ENCODE measurements at places on chromosomes 1 and 21.

- no peak for DNase-seq
Observed at GRCh38 chr21:14918527-14918926, 146.3 kb downstream of the NRIP1 start.

- no peak for DNase-seq
Observed at GRCh38 chr1:226223157-226223785, at the start of gene MIXL1. Gene MIXL1, plus strand, starts transcription at chr1:226223664. Its CDS starts 18 bp downstream, at chr1:226223682.

GRCh38 chr1:150796374-150796773 lies 11.7 kb downstream of the CTSK start:
- no peak for DNase-seq

DNA sequence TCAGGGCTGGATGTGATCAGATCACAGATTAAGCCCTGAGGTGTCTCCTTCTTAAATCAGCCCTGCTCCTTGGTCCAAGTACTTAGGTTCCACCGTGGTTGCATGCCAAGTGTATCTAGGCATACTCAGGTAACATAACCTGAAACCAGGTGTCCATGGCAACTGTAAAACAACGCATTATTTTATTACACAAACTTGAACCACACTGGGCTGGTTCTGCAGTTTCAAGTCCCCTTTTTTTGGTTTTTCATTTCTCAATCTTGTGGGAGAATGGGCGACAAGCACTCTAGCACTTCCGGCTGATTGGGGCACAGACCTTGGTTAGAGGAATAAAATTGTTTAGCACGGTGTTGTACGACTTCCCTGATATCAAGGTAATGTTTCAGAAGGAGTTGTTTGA lies 65.2 kb downstream of the GBP6 start:
- DNase-seq = no peak

- DNase-seq = no peak
Observed at GRCh38 chr1:234262007-234262753, 111.1 kb upstream of the COA6 start.

DNA sequence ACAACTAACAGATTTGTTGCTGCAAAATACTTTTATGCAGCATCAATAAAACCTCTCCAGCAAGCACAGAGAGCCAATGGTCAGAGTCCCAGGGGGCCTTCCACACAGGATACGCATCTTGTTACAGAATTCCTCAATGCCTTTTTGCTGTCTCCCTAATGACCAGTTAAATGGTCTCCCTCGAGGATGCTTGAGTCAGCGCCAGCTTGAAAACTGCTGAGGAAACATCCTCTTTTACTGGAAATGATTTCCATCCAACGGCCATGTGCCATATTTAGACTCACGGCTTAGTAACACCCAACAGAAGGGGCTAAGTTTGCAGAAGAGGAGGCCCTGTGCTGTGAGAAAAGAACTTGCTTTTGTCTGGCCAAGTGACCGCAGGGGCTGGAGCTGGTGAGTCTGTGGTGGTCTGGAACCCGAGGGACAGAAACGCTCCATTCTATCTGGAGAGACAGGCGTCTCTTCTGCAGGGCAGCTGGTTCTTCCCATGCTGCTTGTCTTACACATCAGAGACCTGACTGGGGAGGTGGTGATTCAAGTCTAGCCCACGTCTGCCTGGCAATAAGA lies 496.4 kb downstream of the SETD4 start:
- no peak for DNase-seq

GRCh38 chr1:7988576-7988975 lies 27.1 kb downstream of the PARK7 start:
- DNase-seq = no peak

DNA sequence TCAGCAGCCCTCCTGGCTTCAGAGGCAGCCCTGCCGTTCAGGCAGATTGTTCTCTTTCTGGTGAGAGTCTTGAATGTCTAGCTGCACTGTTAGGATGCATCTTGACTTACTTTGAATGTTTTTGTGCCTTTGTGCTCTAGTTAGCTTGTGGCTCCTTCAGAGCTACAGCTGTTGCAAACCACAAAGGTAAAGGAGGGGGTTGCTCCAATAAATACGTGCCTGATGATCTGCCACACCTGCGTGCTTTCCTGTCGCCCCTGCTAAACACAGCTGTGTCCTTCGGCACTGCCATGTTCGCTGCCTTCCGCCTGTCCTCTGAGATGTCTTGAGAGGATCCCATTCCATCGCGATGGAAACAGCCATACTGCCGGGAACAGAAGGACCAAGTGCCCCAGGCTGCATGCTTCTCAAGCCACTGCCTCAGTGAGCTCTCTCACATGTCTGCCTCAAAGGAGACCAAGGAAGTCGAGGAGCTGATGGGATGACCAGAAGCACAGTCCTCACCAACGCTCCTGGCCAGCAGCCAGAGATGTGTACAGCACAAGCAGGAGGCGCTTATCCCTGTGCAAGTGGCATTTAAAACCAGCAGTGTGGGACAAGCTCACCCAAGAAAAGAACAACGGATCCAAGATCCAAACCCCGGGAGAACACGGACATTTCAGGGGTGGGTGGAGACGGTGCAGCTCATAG lies 12.0 kb upstream of the SMIM12 start:
- DNase-seq = no peak

GRCh38 chr1:234862360-234862943 lies 252.5 kb upstream of the IRF2BP2 start:
- no peak for DNase-seq

- no peak for DNase-seq
Observed at GRCh38 chr1:156849151-156849496, 9.8 kb downstream of the INSRR start.

GRCh38 chr1:154353460-154353904 lies 28.2 kb downstream of the ATP8B2 start:
- DNase-seq = no peak

DNA sequence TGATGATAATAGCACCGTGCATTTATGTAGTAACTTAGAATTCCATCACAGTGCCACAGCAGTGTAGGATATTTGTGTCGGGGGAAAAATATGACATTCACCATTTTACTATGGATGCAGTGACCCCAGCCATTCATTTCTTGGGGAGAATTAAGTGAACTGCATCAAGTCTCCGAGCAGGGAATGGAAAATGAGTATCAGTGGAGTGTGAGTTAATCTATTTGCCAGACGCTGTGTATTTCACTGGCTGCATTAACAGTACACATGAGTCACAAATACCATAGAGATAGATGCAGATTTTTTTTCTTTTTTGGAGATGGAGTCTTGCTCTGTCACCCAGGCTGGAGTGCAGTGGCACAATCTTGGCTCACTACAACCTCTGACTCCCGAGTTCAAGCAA lies 33.8 kb upstream of the SLC45A1 start:
- no peak for DNase-seq

DNA sequence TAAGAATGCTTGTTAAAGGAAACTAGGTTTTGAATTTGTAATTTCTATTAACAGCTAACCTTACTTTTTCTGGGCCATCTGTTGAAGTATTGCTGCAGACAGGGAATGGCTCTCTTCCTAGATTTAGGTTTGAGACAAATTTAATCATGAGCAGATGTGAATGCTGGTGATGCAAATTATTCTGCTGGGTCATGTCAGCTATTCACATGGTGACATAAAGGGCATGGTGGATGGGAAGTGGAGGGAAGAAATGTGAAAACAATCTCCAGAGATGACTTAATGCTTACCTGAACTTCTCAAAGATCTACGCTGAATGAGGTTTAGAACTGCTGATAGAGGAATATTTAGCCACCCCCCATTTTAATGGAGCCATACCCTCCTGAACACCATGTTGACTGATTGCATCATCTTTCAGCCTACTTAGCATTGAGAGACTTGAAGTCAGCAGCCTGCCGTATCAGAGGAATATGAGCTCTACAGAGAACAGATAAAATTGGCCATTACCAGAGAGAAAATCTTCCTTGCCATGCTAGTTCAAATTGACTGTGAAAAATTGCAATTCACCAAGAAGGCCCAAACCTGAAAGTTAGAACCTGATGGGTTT lies 138.8 kb downstream of the HHAT start:
- DNase-seq = no peak

- DNase-seq = no peak
Observed at GRCh38 chr1:175866776-175867175, 123.4 kb upstream of the TNR start.

DNA sequence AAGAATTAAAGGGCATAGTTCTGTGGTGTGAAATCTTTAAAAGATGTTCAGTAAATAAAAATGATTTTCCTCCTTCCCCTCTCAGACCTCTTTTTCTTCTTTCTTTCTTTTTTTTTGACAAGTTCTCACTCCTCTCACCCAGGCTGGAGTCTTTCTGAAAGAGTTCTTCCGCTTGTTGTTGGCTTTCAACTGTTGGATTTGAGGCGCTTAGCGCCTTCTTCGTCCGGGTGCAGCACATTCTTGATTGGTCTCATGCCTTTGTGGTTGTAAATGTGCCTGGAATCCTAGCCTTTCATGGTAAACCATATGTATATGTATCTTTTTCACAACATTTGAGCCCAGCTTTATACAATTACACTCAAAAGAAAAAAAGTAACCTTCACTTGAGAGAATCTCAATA lies 980 bp upstream of the METTL18 start:
- DNase-seq = no peak

DNA sequence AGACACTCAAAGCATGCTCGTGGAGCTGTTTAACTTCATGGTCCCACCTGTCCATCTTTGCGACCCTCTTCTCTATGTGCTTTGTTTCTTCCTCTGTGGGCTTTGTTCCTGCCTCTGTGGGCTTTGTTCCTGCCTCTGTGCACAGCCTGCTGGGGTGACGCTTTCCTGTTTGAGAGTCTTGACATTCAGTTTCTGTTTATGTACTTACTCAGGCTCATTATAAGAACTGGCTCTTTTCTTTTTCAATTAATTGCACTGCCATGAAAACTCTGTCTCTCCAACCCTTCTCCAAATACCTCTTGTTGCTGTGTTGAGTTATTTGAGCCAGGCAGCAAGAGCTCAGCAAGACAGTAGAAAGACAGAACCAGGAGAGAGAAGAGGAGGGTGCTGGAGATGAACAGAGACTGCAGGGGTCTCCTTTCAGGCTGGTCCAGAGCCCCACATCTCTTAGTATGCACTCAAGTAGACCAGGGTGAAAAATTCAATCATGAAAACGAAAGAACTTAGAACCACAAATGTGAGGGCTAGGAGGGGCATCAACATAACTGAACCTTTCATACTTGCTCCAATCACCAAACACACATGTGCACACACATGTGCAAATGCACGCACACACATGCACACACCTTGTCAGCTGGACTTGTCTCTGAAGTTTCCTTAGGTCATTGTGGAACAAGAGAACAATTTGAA lies 88.3 kb upstream of the SGIP1 start:
- peak; percentile 50 for DNase-seq

GRCh38 chr1:6300342-6301048 lies 39.6 kb upstream of the GPR153 start:
- DNase-seq = no peak

DNA sequence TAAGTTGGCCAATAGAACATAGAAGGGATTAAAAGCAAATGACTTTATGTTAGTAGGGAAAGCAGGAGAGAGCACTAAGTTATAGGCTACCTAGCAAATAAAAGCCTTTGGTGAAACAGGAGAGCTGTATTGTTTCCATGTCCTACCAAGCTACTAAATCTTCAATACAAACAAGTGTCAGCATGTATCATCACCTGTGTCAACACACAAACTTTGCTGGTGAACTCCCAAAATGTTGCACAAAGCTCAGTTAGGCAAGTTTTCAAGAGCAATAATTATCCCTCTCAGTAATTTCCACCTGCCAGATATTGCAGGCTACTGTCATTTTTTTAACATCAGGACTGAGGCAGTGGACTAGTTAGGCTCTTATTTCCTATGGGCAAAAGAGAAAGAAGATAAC lies 77.7 kb upstream of the ADAM30 start:
- no peak for DNase-seq

GRCh38 chr1:22636927-22637326 lies 499 bp downstream of the C1QA start:
- DNase-seq = no peak

DNA sequence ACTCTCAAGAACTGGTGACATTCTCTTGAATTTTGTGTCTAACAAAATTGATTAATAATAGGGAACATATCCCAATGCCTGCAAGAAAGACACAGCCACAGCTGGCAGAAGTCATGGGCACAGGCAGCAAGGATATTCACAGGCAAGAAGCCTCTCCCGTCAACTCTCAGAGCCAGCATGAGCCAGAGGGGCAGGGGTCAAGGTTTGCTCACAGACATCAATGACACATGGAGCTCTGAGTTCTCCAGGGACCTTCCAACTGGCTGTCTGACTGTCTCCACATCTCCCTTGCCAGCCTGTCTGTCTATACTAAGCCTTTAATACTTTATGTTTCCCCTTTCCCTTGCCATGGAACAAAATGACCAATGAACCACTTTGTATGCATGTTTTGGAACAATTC lies 101.5 kb upstream of the RAB4A start:
- DNase-seq = no peak

- DNase-seq = no peak
Observed at GRCh38 chr1:39261712-39262221, 57.3 kb downstream of the MACF1 start.

Measured in activated CD4-positive, alpha-beta T cell treated with anti-CD3 and anti-CD28 coated beads, Interleukin-2, amount 50 U/mL, for 4 hours (primary cell).